ENCODE measurements at places on chromosomes 7 and 10. TPM values are rescaled to one million over a fixed set of nuclear protein-coding genes. Genes with fewer than 3 reads are reported as not detected.

The DMBT1 gene
- polyA plus RNA-seq = 0.25 TPM

The RNF133 gene
- polyA plus RNA-seq = not detected

The GBX1 gene
- 0.21 TPM for polyA plus RNA-seq

The OR2A12 gene
- polyA plus RNA-seq = not detected

The PAX4 gene
- polyA plus RNA-seq = not detected

The TSPAN13 gene
- polyA plus RNA-seq = 10.0 TPM

The MBL2 gene
- not detected for polyA plus RNA-seq

The TMEM130 gene
- polyA plus RNA-seq = 0.08 TPM

The ARHGAP22 gene
- 2.4 TPM for polyA plus RNA-seq

The IGF2BP3 gene
- 0.51 TPM for polyA plus RNA-seq

The NEBL gene
- polyA plus RNA-seq = 0.78 TPM

The CLDN4 gene
- polyA plus RNA-seq = 0.10 TPM

The NPC1L1 gene
- 0.03 TPM for polyA plus RNA-seq

The PDGFA gene
- polyA plus RNA-seq = 15.3 TPM

The FAM131B gene
- 0.13 TPM for polyA plus RNA-seq

The SPDYE2B gene
- polyA plus RNA-seq = not detected

The DOCK1 gene
- 2.4 TPM for polyA plus RNA-seq

The INPP5A gene
- polyA plus RNA-seq = 15.1 TPM

The ADIRF gene
- 42.5 TPM for polyA plus RNA-seq

The ANKRD61 gene
- 0.75 TPM for polyA plus RNA-seq

The CDH23 gene
- polyA plus RNA-seq = 1.00 TPM

The GPER1 gene
- polyA plus RNA-seq = 1.5 TPM

The NODAL gene
- not detected for polyA plus RNA-seq

The LRRD1 gene
- not detected for polyA plus RNA-seq

The KNDC1 gene
- polyA plus RNA-seq = not detected

The CUL1 gene
- polyA plus RNA-seq = 66.3 TPM

The PTN gene
- polyA plus RNA-seq = 0.61 TPM

The GPR37 gene
- polyA plus RNA-seq = 0.89 TPM

The SLC26A3 gene
- polyA plus RNA-seq = 0.12 TPM

The SFTPA2 gene
- 0.25 TPM for polyA plus RNA-seq

The OR2A7 gene
- polyA plus RNA-seq = 0.06 TPM

The NPM3 gene
- 52.6 TPM for polyA plus RNA-seq

The RHOBTB1 gene
- polyA plus RNA-seq = 13.6 TPM

The TRA2A gene
- 29.0 TPM for polyA plus RNA-seq

The STAG3 gene
- polyA plus RNA-seq = 0.51 TPM

The NUTM2A gene
- polyA plus RNA-seq = 0.49 TPM

The TMEM229A gene
- polyA plus RNA-seq = not detected

The ASB15 gene
- 0.12 TPM for polyA plus RNA-seq

The LRRC18 gene
- not detected for polyA plus RNA-seq

The GAD2 gene
- polyA plus RNA-seq = not detected

The RAMP3 gene
- polyA plus RNA-seq = 18.0 TPM

The ARHGAP19 gene
- polyA plus RNA-seq = 0.77 TPM

The CALHM3 gene
- polyA plus RNA-seq = not detected

The FEZF1 gene
- polyA plus RNA-seq = not detected

The ADRA2A gene
- 0.12 TPM for polyA plus RNA-seq

The ADCY1 gene
- polyA plus RNA-seq = 1.4 TPM

The NUTM2D gene
- polyA plus RNA-seq = 0.87 TPM

The DLX5 gene
- polyA plus RNA-seq = not detected

The TUBB8 gene
- 0.07 TPM for polyA plus RNA-seq

The AQP1 gene
- polyA plus RNA-seq = 75.0 TPM

The FFAR4 gene
- 0.08 TPM for polyA plus RNA-seq

The EPHA1 gene
- 0.07 TPM for polyA plus RNA-seq

The MAP3K8 gene
- 2.4 TPM for polyA plus RNA-seq

The AKR1C3 gene
- polyA plus RNA-seq = 365 TPM

The TMEM176A gene
- polyA plus RNA-seq = 3.2 TPM

The HSPB1 gene
- polyA plus RNA-seq = 1,775 TPM

The AGR2 gene
- polyA plus RNA-seq = 0.17 TPM

The RARRES2 gene
- polyA plus RNA-seq = 7.3 TPM

The C7orf33 gene
- polyA plus RNA-seq = not detected

The TWIST1 gene
- polyA plus RNA-seq = 0.46 TPM
